ENCODE measurements at places on chromosomes 12 and 14.

DNA sequence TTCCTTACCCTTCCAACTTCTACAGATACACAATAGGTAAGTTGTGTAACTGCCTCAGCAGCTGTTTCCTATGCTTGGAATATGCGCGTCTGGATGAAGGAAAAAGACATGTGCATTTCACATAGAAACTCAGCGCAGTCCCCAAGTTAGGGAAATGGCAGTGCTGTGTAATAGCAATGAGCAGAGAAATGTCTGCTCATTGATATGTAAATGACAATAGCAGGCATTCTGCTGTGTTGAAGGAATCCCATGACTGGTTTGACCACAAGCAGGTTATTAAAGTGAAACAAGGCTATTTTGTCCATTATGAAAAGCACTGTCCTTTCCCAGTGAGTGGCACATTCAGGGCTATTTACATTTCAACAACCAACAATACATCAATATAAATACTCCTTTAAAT is 106.6 kb downstream of the BTG1 start:
- DNase-seq, result no peak

- DNase-seq, result peak; percentile 32
Observed at GRCh38 chr14:103398427-103399195, 13.4 kb downstream of the MARK3 start.

DNA sequence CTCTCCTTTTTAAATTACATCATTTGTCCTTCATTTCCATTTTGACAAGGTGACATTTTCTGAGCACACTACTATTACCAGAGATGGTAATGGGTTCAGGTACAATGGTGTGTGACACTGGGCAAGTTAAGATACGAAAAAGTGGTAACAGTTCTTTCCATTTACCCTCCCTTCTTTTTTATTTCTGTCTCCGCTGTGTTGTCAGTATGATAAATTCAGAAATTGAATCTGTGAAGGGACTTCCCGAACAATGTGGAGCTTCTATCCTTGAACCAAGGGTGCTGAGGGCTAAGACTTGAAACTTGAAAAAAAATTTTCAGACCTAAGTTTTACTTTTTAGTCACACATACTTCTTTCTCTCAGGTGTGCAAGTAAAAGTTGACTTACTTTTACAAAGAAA is 103.7 kb downstream of the ERC1 start:
- DNase-seq, result no peak

GRCh38 chr12:92502417-92503028 is 200.3 kb upstream of the PLEKHG7 start:
- DNase-seq, result no peak

DNA sequence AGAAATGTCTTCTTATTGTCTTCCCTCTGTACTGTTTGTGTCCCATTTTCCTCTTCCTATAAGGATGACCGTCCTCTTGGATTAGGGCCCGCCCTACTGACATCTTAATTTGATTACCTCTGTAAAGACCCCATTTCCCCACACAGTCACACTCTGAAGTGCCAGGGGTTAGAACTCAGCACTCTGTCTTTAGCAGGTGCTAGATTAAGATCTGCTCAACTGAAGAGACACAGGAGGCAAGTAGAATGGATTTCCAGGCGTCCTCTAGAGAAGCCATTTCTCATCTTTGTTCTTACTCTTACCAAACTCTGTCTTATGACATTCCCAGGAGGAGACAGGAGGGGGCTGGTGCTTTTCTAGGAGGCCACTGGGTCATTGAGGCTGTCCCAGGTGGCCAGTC is 50.8 kb downstream of the VCPKMT start:
- DNase-seq, result no peak

GRCh38 chr12:100716945-100717732 is 77.4 kb upstream of the ANO4 start:
- DNase-seq, result peak; percentile 34

- DNase-seq, result no peak
Observed at GRCh38 chr14:77903221-77903620, 103.3 kb downstream of the ADCK1 start.

- peak; percentile 81 for DNase-seq
Observed at GRCh38 chr12:50246873-50247612, 36.3 kb downstream of the LIMA1 start.

GRCh38 chr12:47850153-47851084 is 30.7 kb upstream of the HDAC7 start:
- no peak for DNase-seq

DNA sequence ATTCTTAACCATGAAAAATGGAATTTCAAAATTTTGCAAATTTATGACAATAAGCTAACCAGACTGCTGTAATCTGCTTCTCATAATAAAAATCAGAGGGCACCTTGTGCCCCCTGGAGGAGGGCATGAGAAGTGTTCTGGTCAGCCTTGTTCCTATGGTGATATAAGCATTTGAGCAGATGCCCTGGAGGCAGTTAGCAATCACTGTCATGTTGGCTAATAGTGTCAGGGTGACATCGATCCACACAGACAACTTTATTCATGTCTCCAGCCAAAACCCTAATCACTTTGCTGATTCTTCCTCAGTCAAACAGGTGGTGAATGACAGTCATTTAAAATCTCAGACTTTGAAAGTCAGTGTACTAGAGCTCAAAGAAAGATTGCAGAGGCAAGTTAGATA is 943.0 kb downstream of the GALC start:
- no peak for DNase-seq

DNA sequence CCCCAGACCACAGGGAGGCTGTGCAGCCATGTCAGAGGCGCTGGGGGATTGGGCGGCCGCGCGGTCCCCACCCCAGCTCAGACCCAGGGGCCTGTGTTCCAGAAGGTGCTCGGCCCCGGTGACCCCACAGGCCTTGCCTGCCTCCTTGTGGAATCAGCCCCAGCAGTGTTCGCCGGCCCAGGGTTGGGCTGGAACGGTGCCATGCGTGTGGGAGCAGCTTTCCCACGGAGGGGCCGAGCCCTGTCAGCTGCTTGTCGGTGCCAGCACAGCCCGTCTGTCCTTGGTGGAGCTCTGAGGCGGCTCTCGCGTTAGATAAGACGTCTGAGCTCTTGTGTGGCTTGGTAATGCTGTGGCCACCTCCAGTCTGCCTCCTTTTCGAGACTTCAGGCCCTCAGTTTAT is 8.5 kb downstream of the ZFYVE21 start:
- no peak for DNase-seq

GRCh38 chr12:106907411-106907810 is 48.3 kb upstream of the TMEM263 start:
- DNase-seq, result no peak

DNA sequence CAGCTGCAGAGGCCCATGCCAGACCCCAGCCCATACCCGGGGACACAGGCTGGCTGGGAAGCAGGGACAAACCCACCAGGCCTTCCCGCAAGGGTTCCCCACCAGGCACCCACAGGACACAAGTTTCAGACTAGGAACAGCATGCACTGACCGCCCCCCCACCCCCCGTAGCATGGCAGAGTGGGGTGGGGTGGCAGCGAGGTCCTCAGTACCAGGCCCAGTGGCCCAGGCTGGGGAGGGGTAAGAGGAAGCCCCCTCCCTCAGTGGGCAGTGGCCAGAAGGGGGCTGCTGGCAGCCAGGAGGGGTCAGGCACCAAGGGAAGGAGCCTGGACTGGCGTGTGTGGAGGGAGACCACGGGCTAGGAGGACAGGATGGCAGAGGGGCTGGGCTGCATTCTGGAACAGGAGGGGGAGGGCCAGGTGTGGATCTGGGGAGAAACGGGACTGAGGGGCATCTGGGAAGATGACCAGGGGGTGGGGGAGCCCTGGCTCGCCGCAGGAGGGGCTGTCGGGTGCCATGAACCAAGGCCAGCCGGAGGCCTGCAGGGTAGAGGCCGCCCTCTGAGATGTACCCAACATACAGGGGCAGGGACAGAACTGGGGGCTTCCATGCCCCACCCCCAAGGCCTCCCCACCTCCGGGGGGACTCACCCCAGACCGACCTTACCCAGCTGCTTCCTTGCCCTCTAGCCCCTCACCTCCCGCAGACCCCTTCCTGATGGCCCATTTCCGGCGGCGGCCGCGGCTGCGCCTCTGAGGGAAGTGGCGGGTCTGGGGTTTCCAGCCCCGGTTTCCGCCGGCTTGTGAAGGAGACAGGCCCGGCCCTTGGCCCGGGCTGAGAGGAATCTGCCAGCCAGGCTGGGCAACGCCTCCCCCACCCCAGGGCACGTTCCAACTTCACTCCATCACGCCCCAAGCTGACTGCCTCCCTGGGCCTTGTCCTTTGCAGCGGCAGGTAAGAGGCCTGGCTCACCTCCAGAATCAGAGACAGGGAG is 5.6 kb upstream of the JAG2 start:
- peak; percentile 63 for DNase-seq

GRCh38 chr14:104373855-104374717 is 205.5 kb upstream of the C14orf180 start:
- DNase-seq, result no peak
